ENCODE measurements at places on chromosomes 5 and 9.

GRCh38 chr9:33436445-33436844 is 10.9 kb downstream of the AQP3 start:
- no peak for DNase-seq

DNA sequence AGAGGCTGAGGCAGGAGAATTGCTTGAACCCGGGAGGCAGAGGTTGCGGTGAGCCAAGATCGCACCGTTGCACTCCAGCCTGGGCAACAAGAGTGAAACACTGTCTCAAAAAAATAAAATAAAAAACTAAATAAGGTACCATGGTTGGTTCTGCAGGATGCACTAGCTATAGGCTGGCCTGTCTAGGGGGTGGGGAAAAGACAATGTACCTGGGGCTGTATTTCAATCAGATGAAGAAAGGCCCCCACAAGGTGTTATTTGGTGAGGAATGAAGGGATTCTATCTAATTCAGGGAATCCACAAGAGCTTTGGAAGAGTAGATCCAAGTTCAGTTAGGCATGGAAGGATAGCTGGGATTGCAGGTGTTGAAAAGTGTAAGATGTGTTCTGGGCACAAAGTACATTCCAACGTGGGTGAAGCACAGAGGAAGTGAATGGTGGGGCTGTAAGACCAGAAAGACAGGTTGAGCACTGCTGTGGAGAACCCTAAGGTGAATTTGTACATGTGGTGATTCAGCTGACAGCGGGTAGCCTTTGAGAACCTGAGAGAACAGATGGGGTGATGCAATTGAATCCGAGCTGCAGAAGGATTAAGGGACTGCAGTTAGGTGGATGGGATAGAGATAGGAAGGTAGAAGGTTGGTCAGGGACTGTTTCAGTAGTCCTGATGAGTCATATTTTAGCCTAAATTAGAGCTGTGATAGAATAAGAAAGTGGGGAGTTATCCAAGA is 71.8 kb downstream of the CAST start:
- DNase-seq: peak; percentile 97

GRCh38 chr5:2270467-2270866 is 387.7 kb upstream of the IRX4 start:
- no peak for DNase-seq

- DNase-seq: no peak
These were observed 58.2 kb upstream of the RPS23 start for GRCh38 chr5:82336226-82336958.

DNA sequence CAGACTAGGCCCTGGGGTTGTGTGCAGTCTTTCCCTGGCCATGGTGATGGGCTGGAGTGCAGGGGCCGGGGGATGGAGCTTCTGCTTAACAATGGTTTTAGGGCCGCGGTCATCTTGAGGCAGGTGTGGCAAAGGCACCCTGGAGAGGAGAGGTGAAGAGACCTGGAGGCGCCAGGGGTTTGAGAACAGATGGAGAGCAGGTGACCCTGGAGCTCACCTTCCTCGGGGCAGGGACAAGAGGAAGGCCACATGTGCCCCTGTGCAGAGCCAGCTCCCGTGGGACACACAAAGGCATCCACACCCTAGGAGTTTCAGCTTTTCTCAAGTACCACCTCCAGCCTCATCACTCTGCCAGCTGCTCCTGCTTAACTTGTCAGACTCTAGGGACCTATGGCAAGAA is 46.4 kb upstream of the SH3GL2 start:
- DNase-seq: no peak

GRCh38 chr5:114419067-114419388 is 57.2 kb downstream of the KCNN2 start:
- no peak for DNase-seq

GRCh38 chr5:164256351-164256750 is 750.9 kb downstream of the MAT2B start:
- peak; percentile 41 for DNase-seq

DNA sequence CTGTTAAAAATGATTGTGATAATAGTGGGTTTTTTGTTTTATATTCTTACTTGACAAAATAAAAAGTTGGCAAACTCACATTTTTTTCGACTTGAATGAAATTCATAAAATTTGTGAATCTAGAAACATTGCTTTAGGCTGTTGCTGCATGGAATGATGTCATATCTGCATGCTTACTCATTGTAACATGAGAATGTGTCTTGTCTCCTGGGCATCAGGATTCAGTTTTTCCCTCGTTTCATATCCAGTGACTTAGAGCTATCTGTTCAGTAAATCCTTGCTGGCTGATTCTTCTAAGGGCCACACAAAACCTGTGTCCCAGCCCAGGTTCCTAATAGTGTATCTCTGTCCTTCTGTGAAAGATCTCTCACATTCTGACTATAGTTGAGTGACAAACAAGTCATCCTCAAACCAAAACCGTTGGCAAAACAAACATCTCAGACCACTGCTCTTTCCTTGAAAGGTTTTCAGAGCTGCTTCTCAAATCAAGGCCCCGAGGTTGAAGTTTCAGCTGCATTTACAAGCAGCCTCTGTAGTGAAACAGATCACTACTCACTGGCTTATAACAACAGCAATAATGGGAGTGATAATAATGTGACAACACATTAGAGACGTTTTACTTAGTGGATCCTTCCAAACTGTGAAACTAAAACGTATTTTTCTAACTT is 95.0 kb downstream of the NPR3 start:
- peak; percentile 74 for DNase-seq

GRCh38 chr9:112655668-112656067 is 62.2 kb downstream of the INIP start:
- DNase-seq: no peak

DNA sequence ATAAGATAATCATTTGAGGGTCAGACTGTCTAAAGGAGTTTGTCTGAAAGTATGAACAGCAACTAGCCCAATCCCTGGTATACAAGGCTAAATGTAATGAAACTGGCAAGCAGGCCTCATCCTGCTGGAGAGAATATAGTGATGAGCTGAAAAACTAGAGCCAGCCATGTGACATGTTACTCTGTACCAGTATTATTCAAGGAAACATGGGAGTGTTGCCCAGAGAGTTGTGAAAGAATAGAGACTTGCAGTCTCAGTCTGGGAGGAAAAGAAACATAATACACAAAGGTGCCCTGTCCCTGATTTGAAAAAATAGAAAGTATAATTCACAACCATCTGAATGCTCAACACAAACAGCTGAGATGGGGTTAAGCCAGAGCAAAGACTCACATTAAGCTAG is 37.9 kb upstream of the HTR1A start:
- DNase-seq: no peak

- DNase-seq: no peak
These were observed 150.1 kb downstream of the SLC28A3 start for GRCh38 chr9:84190411-84190810.

GRCh38 chr5:9977070-9977469 is 272.6 kb downstream of the ATPSCKMT start:
- no peak for DNase-seq

- no peak for DNase-seq
These were observed 55.9 kb downstream of the ADAM19 start for GRCh38 chr5:157519579-157520253.

- no peak for DNase-seq
These were observed 301.1 kb upstream of the ACTBL2 start for GRCh38 chr5:57783693-57784092.

GRCh38 chr5:179244044-179244443 is 101.2 kb downstream of the ADAMTS2 start:
- DNase-seq: no peak

GRCh38 chr5:39604491-39604890 is 179.7 kb upstream of the DAB2 start:
- no peak for DNase-seq

GRCh38 chr5:98796197-98796972 is 22.9 kb downstream of the RGMB start:
- DNase-seq: peak; percentile 90

GRCh38 chr9:131889437-131890251 is 149.8 kb upstream of the RAPGEF1 start:
- no peak for DNase-seq

GRCh38 chr9:78857373-78858225 is 560.7 kb downstream of the PSAT1 start:
- DNase-seq: no peak

DNA sequence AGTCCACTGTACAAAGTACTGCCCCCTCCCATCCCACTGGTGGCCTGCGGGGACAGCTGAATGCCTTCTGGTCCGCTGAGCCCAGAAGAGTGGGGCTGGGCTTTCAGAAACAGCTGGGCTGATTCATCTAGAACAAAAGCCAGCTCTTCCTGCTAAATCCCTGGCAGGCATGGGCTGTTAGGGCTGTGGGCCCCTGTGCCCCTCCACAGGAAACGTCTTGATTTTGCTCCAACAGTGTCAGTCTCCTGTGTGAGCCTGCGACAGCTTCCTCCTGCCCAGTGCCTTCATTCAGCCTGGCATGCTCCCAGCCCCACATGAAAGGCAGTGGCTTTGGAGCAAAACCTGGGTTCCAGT is 6.9 kb upstream of the GSN start:
- no peak for DNase-seq

DNA sequence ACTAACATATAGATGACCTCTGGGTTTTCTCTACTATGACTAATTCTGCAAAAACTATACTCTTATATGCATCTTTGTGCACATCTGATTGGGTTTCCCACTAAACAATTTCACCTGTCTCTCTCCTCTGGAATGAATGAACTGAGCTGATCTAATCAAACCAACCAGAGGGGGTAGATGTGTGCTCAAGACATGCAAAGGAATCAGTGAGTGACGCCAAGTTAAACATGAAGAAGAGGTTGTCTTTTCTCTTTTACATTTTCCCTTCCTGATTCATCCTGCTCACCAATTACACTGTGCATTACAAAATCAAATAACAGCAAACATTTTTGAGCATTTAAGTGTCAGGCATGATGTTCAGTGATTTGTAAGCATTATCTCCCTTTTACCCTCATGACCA is 29.6 kb upstream of the GRXCR2 start:
- DNase-seq: peak; percentile 50

GRCh38 chr5:159010661-159011442 is 88.9 kb downstream of the EBF1 start:
- DNase-seq: no peak

- no peak for DNase-seq
These were observed 17.5 kb upstream of the JAK2 start for GRCh38 chr9:4967523-4967922.

DNA sequence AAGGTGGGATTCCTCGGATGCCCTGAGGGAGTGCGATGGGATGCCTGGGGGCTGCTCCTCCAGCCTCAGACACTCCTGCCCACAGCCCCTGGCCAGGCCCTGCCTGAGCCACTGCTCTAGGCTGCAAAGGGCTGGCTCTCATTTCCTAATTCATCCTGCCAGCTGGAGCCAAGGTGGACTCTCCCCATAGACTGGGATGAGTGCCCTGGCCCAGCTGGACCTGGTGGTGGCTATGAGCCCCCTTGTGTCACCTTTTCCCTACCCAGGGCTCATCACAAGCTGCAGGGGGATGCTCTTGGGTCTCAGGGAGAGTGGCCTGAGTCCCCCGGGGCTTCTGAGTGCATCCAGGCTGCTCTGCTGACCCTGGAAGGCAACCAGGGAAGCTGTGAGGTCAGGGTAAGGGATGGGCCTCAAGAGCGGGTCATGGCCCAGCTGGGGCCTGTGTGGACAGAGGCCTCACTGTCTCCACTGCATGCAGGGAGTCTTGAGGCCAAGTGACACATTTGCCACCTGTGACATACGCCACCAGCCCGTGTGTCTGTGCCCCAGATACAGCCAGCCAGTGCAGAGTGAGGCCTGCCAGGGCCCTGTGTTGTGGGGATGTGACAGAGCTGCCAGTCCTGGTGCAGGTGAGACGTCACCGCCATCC is 102.7 kb upstream of the IER5L start:
- no peak for DNase-seq

DNA sequence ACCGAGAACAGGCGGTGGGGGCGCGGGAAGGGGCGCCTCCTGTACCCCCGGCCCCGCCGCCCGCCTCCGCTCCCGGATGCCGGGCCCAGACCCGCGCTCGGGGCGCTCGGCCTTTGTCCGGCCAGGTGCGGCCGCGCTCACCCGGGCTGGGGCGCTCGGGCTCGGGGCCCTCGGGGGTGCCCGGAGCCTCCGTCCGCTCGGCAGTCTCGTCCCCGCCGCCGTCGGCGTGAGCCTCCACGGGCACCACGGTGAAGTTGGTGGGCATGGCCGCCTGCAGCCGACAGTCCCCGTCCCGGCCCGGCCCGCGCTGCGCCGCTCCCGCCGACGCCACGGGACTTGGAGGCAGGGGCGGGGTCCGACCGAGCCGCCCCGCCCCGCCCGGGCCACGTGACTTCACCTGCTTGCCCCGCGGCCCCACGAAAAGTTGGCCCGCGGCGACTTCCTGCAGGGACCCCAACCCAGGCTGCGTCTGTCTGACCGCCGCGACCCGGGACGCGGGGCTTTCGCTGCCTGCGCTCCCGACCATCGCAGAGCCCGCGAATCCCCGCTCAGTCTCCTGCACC is at the start of gene SLC12A7:
SLC12A7 (minus strand) TSS at position 337 of the 563 bp plus-strand sequence; CDS start at position 265, 72 bp downstream.
- peak; percentile 77 for DNase-seq

GRCh38 chr9:127185181-127185580 is 62.7 kb upstream of the ANGPTL2 start:
- no peak for DNase-seq

- DNase-seq: no peak
These were observed 108.3 kb downstream of the THBS4 start for GRCh38 chr5:80143491-80143890.

DNA sequence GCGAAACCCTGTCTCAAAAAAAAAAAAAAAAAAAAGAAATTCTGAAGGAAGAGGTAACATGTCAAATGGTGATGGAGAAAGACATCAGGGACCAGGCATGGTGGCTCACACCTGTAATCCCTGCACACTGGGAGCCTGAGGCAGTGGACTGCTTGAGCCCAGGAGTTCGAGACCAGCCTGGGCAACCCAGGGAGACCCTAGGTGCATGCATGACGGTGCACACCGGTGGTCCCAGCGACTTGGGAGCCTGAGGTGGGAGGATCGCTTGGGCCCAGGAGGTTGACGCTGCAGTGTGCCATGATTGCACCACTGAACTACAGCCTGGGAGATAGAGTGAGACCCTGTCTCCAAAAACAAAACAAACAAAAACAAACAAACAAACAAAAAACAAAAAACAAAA is 1.8 kb downstream of the ISCA1 start:
- DNase-seq: no peak

GRCh38 chr5:177968661-177969211 is 27.3 kb downstream of the PROP1 start:
- DNase-seq: no peak

DNA sequence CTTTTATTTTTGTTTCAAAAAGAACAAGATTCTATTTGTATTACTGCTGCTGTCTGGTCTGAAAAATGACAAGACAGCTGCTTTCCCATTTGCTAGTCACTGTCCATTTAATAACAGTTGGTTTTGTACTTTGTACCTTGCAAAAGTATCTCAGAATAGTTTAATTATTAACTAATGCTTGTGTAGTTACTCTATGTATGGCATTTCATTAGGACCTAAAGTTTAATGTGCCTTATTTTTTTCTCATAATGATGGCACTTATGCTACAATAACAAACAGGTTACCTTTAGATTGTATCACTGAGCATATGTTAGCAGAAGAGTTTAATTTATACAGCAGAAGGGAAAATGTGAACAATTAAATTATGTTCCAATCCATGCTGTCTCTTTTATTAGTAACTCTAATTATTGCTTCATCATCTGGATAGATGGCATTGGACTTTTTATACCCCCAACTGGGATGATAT is 134.2 kb downstream of the CDH10 start:
- DNase-seq: no peak

- no peak for DNase-seq
These were observed 276.4 kb downstream of the CDK5RAP2 start for GRCh38 chr9:120303519-120303918.

Measured in PC-3 (cell line).